ENCODE measurements at places on chromosomes 1 and 21.
A peak's percentile ranks its signal among the peaks of the same experiment; 100 is the strongest.

DNA sequence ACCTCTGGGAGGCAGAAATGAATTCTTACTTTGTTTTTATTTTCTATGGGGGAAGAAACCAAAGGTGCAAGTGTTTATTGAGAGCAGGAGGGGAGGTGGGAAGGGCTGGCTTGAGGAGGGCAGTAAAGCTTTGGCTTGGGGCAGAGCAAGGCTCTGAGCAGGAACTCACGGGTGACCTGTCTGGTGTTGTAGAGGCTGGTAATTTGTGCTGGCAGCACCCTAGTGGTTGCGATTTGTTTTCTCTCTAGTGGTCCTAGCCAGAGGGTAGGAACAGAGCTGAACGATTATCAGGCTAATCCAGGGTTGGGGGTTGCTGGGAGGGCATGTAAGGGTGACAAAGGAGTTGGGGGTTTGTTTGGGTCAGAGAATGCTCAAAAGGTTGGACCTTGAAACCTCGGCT, 16.6 kb downstream of the TMCC2 start:
- DNase-seq, result no peak

- DNase-seq, result no peak
Observed at GRCh38 chr1:71853360-71853759, 429.0 kb downstream of the NEGR1 start.

DNA sequence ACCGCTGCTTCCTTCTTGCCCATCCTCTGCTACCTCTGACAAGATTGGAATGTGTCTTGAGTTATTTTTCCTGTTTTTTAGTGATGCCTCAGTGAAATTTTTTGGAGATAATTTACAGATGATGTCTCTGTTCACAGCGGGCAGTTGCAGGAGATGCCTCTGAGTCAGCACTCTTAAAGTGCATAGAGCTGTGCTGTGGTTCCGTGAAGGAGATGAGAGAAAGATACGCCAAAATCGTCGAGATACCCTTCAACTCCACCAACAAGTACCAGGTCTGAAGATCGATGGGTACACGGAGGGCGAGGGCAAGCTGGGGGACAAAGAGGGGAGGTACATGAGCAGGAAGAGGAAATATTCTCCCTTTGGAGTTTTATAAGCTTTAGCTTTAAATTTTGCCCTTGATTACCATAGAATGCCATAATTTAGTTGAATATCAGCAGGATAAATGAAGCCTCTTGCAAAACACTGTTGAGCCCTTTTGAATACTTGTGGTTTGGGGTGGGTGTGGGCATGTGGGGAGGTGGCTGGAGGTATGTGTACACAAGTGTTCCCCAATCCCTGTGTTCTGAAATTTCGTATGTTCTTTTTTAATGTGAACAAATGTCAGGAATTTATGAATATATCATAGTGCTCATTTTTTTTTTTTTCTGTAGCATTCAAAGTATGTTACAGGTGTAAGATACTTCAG, 19.8 kb downstream of the ATP1A1 start:
- DNase-seq, result no peak

GRCh38 chr1:17511188-17511587, 28.3 kb upstream of the ARHGEF10L start:
- no peak for DNase-seq

DNA sequence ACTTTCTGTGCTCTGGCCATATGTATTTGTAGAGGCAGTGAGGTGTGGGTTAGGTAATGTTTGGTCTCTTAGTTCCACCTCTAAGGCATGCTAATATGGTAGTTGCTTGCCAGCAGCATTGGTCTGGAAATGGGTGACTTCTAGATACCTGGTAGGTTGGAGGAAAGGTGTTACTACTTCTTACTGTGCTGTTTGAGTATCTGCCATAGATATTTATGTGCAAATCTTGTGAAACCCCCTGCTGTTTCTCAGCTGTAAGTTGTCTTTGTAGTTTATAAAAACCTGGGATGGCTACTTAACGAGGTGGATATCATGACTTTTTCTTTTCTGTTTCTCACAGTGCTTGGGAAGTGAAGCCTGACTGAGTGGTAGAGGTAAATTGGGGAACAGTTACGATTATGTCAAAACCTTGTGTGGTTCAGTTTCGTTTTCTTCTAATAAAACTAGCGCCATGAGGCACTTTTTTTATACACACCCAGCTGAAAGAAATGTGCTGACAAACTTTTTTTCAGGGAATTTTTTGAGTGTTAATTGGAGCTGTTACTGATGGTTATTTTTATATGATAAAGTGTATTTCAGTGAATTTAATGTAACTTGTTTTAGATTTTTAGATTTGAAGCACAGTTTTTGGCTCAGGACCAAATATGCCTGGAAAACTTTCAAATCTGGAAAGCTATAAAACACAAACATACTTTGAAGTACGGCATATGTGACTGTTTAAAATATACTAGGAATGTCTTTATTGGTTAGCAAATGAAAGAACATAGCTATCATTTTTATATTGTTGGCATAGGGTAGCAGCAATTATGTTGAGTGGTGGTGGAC, 42.1 kb downstream of the CAMSAP2 start:
- DNase-seq, result peak; percentile 51

- DNase-seq, result peak; percentile 32
Observed at GRCh38 chr1:41282679-41283317, 40.7 kb upstream of the SCMH1 start.

DNA sequence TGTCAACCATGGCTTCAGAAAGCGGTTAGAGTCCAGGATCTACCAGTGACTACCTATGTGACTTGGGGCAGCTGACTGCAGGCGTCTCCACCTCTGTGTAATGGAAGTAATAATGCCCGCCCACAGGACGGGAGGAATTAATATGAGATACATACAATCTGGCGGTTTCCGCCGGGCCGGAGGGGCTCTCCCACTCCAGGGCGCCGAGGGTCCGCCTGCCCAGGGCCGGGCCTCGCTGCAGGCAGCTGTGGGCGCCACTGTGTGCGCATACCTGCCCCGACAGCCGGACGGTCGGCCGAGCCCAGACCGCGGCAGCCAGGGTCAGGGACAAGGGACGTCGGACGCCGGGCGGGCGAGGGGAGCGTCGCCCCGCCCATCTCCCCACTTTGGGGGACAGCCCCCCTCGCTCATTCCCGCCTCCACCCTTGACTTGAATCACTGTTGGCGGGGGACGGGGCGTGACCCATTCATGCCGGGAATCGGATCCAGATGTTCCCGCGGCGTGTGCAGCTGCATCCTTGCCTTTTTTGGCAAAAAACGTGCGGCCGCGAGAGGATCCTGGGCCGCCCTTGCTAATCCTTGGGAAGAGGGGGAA, 6.0 kb upstream of the SF3A3 start:
- DNase-seq, result peak; percentile 58

GRCh38 chr1:97314685-97315084, 593.1 kb downstream of the PTBP2 start:
- no peak for DNase-seq

DNA sequence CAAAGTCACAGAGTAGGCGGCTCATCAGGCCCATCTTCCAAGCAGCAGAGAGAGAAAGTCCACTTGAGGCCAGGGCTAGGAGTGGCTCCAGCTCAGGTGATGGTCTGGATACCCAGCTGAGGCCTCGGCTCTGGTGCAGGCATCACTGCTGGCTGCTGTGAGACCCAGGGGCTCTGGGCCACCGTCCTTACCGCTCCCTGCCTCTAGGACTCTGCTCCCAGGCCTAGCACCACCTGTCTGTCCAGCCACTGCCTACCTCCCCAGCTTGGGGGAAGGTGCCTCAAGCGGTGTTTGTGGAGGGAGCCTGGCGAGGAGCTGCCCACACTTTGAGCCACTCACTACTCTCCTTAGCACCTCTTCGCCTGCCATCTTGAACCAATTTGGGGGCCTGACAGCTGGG, 57.9 kb downstream of the DMRTB1 start:
- DNase-seq, result no peak

- no peak for DNase-seq
Observed at GRCh38 chr1:241102664-241103063, 254.3 kb downstream of the RGS7 start.

DNA sequence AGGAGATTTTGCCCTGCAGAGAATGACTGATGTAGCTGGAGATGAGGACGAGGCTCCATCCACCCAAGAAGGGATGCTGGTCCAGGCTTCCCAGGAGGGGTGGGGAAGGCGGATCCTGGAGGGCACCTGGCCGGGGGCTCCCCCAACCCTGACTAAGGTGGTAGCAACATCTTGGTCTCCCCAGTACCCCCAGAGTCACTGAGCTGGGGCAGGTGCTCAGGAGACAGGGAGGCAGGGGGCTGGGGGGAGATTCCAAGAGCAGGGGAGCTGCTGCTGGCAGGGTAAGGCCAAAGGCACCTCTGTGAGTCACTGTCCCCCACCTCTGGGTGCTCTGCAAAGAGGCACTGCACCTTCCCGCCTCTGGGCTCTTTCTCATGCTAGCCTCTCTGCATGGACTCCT, 24.0 kb downstream of the CDCA8 start:
- DNase-seq, result no peak

GRCh38 chr1:214448536-214448935, 102.9 kb downstream of the PTPN14 start:
- DNase-seq, result no peak

DNA sequence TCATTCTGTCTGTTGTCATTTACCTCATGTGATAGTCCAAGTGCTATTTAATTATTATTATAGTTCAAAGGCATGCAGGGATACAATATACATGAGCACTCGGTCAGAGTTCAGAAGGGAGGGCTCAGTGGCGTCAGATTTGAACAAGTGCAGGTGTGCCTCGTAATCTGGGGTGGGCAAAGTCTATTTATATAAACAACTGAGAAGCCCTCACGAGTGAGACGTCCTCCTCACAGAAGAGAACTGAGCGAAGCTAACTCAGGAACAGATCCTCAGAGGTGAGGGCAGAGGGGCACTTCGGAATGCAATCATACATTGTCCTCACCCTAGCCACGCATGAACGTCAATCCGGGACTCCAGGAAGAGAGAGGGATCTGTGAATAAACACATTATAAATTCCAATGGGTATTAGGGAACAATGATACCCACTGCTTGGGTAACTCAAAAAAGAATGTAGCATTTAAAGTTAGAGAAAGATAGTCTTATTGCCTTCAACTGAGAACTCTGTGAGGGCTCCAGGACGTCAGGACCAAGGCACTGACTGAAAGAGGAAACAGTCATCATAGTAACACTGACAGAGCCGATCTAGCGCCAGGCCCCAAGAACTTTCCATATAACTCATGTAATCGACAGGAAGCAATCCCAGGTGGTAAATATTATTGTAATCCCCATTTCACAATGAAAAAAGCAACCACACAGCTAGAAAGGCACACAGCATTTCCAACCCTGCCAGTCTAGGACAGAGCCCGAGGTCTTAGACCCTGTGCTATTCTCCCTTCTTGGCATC, 127.1 kb upstream of the B3GALT2 start:
- no peak for DNase-seq

DNA sequence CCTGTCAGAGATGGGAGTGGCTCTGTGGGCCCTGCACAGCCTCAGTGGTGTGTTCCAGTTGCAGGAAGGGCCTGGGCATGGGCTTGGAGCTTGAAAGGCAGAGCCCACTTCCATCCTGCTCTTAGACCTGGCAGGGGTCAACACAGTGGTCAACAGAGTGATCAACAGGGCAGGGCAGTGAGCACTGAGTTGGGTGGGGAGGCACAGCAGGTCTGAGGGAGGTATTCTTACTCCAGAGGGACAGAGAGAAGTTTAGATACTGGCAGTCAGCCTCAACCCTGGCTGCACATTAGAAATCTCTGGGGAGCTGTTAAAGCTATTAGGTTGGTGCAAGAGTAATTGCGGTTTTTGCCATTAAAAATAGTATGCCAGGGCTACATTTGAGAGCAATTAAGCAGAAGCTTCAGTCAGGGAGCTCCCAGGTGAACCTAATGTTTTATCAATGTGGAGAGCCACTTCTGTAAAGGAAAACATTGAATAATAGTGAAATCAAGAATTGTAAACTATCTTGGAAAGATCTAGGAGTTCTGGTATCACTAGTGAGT, 37.7 kb downstream of the SH3BGR start:
- no peak for DNase-seq

- DNase-seq, result peak; percentile 39
Observed at GRCh38 chr1:222912730-222913129, 97.9 kb downstream of the DISP1 start.

- DNase-seq, result no peak
Observed at GRCh38 chr1:167054531-167054930, 35.6 kb downstream of the GPA33 start.

GRCh38 chr1:112337028-112337531, 58.9 kb upstream of the CTTNBP2NL start:
- peak; percentile 18 for DNase-seq

- no peak for DNase-seq
Observed at GRCh38 chr1:167773516-167773915, 51.7 kb downstream of the MPZL1 start.

GRCh38 chr1:23198373-23198772, 18.9 kb downstream of the HTR1D start:
- DNase-seq, result peak; percentile 94

- peak; percentile 91 for DNase-seq
Observed at GRCh38 chr1:29230553-29231378, at the start of gene MECR. TSS of gene MECR (minus strand) at chr1:29230934. CDS start at chr1:29230906, 28 bp downstream.

- DNase-seq, result no peak
Observed at GRCh38 chr1:66250478-66250877, 283.5 kb upstream of the SGIP1 start.

DNA sequence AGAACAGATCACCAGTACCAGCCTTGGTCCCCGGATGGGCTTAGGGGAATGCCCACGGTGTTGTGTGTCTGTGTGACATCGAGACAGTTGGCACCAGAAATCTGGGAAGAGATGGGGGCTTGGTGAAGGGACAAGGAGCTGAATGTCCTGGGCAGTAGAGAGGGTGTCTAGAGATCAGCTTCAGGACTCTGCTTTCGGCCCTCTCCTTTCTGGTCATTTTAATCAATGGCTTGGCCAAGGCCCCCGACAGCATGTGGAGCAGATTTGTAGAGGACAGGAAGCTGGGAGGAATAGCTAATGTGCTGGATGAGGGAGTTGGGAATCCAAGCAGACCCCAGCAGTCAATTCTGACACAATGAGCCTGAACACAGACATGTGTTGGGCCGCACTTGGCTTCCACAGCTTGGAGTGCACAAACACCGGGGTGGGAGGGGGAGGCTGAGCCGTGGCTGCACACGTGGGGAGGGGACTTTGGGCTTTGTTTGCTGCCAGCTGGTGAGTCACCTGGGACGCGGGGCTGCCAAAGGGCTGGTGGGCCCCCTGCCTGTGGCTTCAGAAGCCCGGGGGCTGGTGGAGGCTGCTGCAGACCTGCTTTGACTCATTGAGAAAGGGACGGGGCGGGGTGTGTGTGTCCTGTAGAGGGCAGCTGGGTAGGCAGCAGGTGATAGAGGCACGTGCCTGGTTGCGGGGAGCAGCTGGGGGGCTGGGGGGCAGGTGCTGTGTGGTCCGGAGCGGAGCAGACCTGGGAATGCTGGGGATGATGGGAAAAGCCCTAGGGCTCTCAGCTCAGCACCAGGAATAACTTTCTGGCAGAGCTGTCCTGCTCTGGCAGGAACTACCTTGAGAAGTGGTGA, 20.9 kb downstream of the SLC1A7 start:
- DNase-seq, result no peak

Measured in EL (cell line).